Mesendoderm (in vitro differentiated cells): ENCODE measurements at places on chromosomes 12 and 14.

DNA sequence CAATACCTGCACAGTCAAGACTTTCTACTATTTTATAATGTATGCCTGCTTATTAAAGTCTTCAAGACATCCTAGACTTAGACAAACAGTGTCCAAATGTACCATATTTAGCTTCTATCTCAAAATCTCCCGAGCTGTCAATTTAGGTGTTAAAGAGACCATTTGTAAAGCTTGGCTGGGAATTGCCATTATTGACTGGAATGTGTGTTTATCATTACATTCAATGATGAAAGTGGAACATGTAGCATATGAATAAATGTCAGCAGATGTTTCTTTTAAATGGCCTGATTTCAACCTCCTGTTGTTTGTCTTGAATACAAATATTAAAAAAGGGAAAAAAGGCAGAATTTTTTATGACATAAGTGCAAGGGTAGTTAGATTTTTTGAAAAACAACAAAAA, 572.3 kb downstream of the PRKD1 start:
- DNase-seq = no peak

GRCh38 chr14:104876251-104876699, 11.2 kb downstream of the CEP170B start:
- peak; percentile 71 for DNase-seq

DNA sequence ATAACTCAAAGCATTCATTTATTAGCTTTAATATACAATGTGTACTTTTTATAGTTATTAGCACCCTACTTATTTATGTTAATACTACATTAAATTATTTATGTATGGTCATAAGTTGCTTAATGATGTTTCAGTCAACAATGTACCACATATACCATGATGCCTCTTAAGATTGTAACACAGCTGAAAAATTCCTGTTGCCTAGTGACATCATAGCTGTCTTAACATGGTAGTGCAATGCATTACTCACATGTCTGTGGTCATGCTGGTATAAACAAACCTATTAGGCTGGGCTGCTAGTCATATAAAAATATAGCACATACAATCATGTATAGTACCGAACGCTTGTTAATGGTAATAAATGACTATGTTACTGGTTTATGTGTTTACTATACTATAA, 120.4 kb downstream of the ANO6 start:
- DNase-seq = no peak

- peak; percentile 80 for DNase-seq
Observed at GRCh38 chr14:61927060-61927459, 164.8 kb downstream of the SNAPC1 start.

DNA sequence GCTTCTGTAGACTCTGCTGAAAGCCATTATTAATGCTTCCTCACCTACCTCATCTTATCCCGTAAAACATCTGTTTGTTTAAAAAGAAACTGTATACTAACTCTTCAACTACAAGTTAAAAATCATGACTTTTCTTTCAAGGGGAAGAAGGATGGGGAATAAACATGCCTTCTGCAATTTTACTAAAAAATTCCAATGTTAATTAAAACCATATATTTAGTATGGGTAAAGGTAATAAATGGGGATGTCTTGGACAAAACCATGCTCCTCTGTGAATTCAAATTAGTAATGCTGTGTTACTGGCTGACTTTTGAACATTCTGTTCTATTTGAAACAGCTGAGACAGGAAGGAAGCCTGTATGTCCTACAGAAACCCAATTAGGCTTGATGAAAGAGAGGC, 311.1 kb upstream of the DIO2 start:
- no peak for DNase-seq

DNA sequence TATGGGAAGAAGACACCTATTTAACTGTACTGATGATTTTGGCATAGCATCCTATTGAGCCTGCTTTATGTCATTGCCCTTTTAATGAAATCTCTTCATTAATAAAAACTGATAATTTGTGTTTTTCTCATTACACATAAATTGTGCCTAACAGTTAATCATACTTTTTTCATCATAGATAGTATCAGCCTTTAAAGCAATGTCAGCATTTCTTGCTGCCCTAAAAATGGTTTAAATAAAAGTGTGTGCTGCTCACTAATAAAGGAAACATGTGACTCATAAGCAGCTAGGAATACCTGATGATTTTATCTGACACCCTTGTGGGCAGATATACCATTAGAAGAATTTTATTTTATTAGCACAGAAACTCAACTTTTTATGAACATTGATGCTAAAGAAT, 26.7 kb downstream of the TBK1 start:
- no peak for DNase-seq

DNA sequence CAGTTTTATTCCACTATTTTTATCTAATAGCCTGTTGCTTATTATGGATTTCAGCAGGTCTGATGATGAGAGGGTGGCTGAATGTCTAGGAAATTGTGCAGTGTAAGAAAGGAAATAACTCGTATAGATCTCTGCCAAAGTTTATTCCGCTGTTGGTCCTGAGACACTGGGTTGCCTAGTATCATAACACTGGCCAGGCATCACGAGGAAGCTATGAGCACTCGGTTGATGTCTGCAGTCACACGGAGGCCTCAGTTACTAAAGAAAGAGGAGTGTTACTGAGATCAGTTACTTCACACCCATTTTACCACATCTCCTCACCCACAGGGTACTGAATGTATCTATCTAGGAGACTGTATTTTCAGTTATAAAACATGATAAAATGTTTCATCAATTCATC, 21.9 kb downstream of the BHLHE41 start:
- no peak for DNase-seq

DNA sequence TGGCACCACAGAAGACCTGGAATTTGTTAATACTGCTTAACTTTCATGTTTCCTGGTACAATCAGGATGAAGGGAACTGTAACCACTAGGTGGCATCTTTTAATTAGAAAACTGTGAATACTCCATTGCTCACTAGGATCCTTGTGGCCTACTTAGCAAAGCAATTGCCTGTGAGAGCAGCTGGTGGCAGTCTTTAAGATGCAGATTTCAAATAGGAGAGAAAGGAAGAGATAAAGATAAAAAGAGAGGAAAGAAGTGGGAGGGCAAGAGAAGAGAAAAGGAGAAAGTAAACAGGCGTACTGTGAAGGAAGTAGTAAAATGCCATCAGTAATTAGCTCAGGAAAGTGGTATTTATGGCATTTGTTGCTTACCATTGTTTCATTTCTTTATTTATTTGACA, 114.5 kb downstream of the RAD51B start:
- peak; percentile 97 for DNase-seq

- DNase-seq = no peak
Observed at GRCh38 chr14:101500681-101501080, 60.6 kb upstream of the DIO3 start.

- no peak for DNase-seq
Observed at GRCh38 chr14:99730876-99731546, 46.9 kb downstream of the CYP46A1 start.

- peak; percentile 63 for DNase-seq
Observed at GRCh38 chr12:80195074-80195726, 95.9 kb downstream of the OTOGL start.
